ENCODE measurements at places on chromosomes 5 and 9.

DNA sequence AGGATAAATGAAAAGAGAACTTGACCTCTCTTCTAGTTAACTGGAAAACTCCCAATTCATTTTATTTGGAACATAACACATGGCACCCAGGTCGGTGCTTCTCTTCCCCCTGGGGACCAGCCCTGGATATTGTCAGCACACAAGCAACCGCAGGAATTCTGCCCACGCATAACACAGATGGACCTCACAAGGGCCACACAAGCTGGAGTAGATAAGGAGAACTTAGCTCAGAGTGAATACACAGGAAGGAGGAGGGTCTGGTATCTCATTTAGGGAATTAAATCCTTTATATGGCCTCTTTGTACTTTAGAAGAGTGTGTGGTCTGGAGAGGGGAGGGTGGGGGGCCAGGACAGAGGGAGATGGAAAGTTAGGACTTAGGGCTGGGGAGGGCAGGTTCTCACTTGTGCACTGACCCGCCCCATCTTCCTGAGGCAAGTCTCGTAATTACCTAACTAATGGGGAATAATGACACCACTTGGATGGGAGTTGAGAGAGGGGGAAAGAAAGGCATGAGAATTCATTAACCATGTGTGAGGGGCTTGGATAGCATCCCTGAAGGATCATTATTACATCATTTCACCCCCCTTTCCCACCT is 341.2 kb upstream of the WWC1 start:
- no peak for DNase-seq

DNA sequence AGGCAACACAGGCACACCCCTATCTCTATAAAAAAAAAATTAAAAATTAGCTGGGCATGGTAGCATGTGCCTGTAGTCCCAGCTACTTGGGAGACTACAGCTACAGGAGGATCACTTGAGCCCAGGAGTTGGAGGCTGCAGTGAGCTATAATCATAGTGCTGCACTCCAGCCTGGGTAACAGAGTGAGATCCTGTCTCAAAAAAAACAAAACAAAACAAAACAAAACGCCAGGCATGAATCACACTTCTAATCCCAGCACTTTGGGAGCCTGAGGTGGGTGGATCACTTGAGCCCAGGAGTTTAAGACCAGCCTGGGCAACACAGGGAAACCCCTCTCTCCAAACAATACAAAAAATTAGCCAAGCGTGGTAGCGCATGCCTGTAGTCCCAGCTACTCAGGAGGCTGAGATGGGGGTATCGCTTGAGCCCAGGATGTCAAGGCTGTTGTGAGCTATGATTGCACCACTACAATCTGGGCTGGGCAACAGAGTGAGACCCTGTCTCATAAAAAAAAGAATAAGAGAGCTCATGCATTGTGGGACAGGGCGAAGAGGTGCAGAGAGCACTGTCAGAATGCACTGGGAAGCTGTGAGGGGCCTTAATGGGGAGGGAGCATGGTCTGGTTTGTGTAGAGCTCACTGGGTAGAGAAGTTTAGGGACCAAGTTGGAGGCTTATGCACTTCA is 8.4 kb upstream of the SAP30L start:
- no peak for DNase-seq

DNA sequence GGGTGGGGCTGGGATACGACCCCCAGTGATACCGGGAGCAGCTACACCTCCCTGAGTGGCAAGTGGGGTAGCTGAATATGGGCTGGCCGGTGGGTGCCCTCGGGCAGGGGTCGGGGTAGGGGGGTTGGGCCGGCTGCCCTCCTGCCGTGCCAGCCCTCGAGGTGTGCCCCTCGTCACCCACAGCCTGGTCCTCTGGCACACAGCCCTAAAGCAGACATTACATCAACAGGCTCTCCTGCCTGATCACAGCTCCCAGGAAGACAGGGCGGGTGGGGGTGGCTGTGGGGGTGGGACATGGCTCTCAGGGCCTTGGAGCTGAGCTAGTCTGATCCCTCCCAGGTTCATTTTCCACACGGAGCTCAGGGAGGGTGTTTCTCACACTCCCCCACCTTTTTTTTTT is 23.2 kb downstream of the FBXW5 start:
- no peak for DNase-seq

- DNase-seq = no peak
Observed at GRCh38 chr9:112239284-112239683, 64.2 kb upstream of the SUSD1 start.

DNA sequence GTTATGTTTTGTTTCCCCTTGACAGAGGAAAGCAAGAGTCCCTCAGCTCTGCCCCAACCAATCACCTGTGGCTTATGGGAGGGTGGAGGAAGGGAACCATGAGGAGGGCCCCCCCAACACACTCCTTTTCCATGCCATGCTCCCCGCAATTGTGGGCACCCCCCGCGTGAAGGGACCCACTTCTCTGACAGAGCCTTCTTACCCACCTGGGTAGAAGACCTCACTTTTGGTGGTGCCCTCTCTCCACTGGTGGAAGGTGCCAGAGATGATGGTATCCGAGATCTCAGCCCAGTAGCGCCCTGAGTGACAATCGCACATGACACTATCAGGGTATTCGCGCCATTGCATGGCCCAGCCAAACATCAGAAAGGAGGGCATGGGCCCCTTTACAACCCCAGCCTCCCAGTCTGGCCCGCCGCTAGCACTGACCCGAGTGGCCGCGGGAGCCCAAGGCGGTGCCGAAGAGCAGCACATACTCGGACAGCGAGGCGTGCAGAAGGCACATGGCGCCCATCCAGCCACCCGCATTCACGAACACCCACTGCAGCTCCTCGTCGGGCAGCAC is 714 bp downstream of the SIGMAR1 start:
- no peak for DNase-seq

DNA sequence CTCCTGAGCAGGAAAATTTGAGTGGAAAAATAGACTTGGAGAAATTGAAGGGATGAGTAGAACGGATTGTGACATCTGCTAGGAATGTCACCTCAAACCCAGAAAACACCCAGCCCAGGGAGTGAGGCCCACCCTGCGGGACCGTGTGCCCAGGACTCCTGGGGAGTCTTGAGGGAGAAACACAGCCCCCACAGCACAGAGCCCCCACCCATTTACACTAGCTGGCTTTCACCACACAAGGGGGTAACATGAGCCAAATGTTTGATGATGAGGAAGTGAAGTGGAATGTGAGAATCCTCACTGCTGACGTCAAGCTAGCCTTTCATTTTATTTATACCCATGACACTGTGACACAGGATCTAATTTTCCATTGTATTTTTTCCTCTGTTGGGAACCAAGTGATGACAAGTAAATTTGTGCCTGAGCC is 42.8 kb upstream of the PDE8B start:
- no peak for DNase-seq

DNA sequence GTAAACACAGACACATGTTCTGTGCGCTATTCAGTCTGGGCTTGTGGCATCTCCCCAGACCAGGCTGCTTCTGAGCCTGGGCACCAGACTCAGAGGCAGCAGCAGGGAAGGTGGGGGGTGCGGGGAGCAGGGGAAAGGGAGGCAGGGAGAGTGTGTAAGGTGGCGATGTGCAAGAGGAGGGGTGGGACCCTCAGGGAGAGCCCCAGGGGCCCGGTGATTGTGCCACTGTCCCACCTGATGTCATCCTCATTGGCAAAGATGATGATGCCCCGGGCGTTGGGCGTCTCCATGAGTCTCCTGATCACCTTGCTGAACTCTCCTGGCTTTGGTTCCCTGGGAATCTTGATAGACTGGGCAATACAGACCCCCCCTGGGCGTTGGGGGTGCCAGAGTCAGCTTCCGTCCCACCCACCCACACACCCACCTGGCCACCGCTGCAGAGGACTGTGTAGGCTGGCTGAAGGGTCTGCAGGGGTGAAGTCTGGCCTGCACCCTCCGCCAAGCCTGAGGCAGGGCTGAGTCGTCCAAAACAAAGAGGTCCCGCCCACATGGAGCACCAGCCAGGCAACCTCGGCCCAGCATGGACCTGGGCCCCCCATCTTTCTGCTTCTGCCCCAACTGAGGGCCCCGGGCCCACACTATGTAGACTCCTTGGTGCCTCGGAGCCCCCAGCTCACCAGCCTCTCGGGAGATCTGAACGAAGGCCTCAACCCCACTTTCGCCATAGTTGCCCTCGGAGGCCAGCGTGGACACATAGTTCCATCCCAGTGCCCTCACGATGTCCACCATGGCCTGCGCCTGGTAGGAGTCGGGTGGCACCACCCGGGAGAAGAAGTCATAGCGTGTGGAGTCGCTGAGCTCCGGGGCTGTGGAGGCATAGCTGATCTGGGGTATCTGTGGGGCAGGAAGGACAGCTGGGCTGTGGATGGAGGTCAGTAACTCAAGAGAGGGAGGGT is 3.7 kb downstream of the GRM6 start:
- DNase-seq = no peak

GRCh38 chr5:15682566-15682965 is 182.6 kb downstream of the FBXL7 start:
- DNase-seq = no peak

DNA sequence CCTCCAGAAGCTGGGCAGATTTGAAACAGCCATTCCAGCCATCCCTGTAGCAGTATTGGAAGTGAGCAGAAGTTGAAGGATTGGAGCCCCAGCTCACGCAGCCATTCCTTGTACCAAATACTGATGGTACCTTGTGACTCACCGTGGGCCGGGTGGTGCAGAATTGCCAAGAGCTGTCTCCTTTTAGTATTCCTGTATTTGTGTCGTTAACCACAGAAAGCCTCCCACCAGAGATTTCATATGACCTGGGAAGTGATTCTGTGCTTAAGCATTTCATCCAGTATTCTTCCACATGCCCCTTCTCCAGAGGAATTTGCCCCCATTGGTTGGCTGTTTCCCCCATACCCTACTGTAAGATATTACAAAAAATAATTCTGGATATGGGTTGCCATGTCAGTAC is 17.7 kb upstream of the TLX3 start:
- DNase-seq = no peak

- DNase-seq = no peak
Observed at GRCh38 chr9:83070261-83070660, 7.3 kb upstream of the RASEF start.

DNA sequence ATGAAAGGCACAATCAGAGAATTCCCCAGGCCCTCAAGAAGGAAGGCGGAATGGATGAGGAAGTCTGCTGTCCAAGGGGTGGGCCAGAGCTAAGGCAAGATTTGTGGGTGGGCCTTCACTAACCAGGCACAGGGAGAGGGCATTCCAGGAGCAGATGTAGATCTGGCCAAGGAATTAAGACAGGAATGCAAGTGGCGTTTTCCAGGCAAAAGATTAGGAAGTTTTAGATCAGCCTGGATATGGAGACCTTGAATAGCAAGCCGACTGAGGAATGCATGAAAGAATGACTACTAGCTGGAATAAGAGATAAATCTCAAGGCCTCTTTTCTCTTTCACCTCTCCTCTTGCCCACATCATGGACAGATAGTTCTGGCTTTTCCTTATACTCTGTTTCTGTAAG is 68.5 kb downstream of the GHR start:
- no peak for DNase-seq

DNA sequence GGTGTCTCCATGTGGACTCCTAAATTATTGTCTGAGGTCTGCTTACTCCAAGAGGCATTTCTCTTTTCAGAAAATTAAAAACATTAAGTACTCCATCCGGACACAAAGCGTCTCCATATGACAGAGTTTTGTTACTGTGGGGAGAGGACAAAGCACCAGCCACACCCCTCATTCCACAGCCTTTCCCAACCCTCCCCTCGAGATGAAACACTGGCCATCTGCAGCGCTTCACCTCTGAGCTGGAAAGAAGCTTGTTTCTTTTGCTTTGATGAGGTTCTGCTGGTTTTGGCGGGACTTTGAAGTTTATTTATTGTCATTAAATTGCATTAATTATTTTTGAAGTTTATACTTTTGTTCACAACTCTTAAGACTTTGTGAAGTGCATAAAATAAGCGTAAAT is 27.6 kb upstream of the NKD2 start:
- no peak for DNase-seq

- no peak for DNase-seq
Observed at GRCh38 chr9:135736272-135736978, 34.4 kb downstream of the KCNT1 start.

GRCh38 chr5:176857216-176857893 is 41.8 kb downstream of the HK3 start:
- DNase-seq = no peak

GRCh38 chr9:89543111-89543510 is 45.2 kb upstream of the SEMA4D start:
- no peak for DNase-seq

GRCh38 chr9:111029260-111029659 is 9.0 kb downstream of the LPAR1 start:
- DNase-seq = no peak

GRCh38 chr5:173707392-173707791 is 90.9 kb upstream of the BOD1 start:
- no peak for DNase-seq

- no peak for DNase-seq
Observed at GRCh38 chr9:84111726-84112125, 131.1 kb downstream of the RMI1 start.

DNA sequence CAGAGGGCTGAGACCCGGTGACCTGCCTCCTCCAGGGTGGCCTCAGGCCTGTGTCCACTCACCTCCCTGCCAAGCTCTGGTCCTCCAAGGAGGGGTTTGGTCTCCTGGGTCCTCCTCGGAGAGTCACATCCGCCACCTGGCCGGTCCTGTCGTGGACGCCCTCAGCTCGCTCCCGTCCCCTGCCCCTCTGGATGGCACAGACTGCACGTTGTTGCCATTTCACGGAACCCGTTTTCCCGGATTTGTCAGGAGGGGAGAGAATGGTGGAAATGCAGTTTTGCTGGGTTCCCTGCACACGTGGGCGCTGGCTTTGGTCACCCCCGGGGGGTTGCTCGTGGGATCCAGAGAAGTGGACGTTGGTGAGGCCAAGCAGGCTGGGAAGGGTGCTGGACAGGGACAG is 62.7 kb downstream of the RXRA start:
- DNase-seq = no peak

- no peak for DNase-seq
Observed at GRCh38 chr5:173354645-173355044, 26.4 kb upstream of the STC2 start.

DNA sequence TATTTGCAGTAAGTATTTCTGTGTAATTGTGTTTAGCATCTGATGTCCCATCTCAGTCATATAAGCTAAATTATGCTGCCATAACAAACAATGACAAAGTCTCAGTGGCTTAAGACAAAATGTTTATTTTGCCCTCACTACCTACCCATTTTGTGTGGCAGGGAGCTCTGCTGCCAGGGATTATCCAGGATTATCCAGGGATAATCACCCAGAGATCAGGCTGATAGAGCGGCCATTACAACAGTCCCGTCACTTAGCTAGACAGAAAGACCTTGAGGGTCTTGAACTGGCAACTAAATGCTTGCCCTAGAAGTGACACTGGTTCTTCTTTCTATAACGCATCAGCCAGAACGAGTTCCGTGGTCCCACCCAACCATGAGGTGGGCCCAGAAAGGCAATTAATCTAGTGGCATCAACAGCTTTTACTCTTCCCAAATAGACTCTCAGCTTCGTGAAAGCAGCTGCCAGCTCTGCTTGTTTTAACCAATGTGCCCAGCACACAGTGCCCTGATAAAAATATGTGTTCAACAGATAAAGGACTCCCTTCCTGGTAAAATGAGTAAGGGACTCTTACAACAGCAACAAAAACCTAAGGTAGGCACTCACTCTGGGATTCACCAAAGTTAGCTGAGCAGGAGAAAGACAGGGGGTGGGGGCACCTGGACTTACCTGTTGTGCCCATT is 22.8 kb downstream of the CCDC69 start:
- DNase-seq = no peak

Measured in T follicular helper cell (primary cell).